ENCODE measurements at places on chromosomes 4 and X.
A peak's percentile ranks its signal among the peaks of the same experiment; 100 is the strongest.

- DNase-seq, result peak; percentile 91
These were observed 91.2 kb upstream of the C1QTNF7 start for GRCh38 chr4:15336410-15337167.

DNA sequence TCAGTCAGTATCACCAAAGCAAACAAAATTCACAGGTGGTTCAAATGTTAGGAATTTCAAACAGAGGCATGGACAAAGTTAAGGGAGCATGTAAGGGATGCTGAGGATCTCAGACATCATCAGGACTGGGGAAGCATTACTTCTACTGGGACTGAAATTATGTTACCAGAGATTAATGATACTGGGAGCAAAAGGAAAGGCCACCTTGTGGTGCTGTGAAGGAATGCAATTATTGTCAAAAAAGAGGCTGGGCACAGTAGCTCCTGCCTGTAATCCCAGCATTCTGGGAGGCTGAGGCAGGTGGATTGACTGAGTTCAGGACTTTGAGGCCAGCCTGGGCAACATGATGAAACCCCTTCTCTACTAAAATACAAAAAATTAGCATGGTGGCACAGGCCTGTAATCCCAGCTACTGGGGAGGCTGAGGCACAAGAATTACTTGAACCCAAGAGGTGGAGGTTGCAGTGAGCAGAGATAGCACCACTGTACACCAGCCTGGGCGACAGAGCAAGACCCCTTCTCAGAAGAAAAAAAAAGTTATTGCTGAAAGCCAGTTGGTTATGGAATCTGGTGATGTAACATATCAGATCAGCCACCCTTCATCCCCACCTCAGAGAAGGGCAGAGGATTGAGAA lies 954.3 kb downstream of the PCDH7 start:
- DNase-seq, result peak; percentile 4

DNA sequence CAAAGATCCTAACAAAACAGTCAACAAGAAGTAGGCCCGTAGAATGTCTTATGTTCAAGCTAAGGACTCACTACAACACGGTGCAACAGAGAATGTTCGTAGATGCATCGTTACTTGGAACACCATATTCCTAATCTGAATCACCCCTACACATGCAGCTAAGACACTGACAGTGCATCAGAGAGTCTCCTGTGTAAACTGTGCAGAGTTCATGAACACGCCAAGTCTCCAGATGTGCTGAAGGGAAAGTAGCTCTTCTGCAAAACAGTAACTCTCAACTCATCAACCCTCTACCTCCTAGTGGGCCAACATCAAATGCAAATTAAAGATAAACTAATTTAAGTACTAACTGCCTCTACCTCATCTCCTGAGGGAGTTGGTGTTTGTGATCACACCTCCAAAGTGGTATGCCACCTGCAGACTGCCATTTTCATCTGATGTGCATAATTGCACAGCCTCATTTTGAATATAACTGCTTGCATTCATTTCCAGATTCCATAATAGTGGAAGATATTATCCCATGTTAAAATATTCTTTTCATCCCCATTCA lies 73.5 kb downstream of the MOSPD2 start:
- no peak for DNase-seq

GRCh38 chrX:97238632-97239031 lies 354.9 kb downstream of the RPA4 start:
- peak; percentile 14 for DNase-seq

- DNase-seq, result no peak
These were observed 40.0 kb downstream of the ERVMER34-1 start for GRCh38 chr4:52711272-52711671.

DNA sequence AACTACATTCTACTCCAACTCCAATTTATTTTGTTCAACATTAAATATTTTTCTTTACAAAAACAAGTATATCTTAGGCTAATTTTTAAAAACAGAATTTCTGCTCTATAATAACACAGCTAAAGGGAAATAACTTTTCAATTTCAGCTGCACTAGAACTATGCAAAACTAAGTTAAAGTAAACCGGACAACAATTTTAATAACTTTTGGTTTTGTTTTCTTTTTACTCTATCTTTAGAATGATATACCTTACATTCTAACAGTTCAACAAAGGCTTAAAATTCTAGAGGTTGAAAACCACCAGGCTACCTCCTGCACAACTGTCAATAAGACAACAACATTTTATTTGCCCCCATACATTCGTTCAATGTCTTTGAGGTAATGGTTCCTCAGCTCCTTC lies 18.7 kb upstream of the KCNE5 start:
- DNase-seq, result no peak

GRCh38 chr4:85808864-85809263 lies 333.9 kb downstream of the ARHGAP24 start:
- no peak for DNase-seq

DNA sequence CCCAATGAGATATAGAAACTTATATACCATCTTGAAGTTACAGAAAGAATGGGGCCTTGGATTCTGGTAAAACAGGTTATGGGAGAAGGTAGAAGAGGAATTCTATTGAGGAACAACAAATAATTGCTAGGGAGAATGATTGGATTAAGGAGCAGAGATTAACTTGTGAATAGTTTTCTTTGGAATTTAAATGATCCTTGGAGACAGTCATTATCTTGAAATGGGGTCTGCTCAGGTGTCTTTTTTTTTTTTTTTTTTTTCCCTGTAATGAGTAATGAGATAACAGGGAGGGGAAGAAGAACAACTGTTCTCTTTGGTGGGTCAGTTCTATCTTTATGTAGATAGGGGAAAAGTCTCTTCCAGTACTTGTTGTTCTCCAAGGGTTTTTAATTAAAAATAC lies 1406.0 kb downstream of the RPA4 start:
- no peak for DNase-seq

GRCh38 chrX:153336121-153336894 lies 2.4 kb downstream of the ZNF275 start:
- DNase-seq, result no peak

DNA sequence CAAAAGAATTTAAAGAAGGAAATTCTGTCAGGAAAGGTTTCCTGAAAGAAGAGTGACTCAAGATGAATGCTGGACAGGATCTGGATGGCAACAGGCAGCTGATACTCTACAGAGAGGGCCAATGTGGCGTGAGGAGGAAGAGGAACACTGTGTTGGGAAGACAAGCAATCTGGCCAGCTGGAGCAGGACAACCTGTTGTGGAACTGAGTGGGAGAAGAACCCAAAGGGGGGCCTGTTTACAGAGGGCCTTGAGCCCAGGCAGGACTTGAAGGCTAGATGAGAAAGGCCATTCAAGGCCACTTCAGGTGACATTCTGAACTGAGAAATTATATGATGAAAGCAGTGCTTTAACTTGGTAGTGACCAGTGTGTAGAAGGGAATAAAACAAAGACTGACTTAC lies 8.5 kb downstream of the OTUD4 start:
- DNase-seq, result no peak

- no peak for DNase-seq
These were observed 35.0 kb downstream of the RFC1 start for GRCh38 chr4:39331191-39331590.

- DNase-seq, result no peak
These were observed 424.5 kb upstream of the CTSO start for GRCh38 chr4:156378033-156378665.

- no peak for DNase-seq
These were observed 65.2 kb upstream of the TENT5D start for GRCh38 chrX:80354966-80355465.

DNA sequence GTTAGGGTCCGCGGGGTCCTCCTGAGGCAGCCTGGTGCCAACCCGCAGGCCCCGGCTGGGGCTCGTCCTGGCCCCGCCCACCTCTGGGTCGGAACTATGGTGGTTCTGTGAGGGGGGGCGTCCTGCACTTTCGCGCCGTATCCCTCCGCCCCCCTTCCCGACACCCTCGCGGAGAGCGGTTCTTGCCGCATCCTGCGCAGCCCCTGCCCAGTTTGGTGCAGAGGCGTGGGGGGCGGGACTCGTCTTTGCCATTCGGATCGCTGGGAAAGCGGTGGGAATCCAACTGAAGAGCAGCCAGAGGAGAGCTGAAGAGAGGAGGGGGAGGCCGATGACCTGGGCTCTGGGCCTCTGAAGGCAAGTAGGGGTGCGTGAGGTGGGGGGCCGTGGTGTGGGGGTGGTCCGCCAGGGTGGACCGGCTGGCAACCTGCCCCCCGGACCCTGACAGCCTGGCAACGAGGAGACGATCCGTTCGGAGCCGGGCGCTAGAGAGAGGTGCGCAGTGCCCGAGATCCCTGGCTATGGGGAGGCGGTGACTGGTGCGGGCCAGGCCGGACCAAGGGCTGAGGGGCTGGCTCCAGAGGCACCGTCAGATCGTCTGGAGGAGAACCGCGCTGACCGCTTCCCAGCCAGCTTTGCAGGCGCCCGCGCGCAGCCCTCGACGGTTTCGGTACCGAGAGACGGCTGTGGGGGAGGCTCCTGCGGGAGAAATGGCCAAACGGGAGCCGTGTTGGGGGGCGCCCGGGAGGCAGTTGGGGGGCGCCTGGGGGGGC lies at the start of gene GPRASP1:
GPRASP1 (plus strand) TSS at position 242 of the 770 bp plus-strand sequence. CDS start 2,431 bp downstream, outside the sequence.
- DNase-seq, result peak; percentile 58

DNA sequence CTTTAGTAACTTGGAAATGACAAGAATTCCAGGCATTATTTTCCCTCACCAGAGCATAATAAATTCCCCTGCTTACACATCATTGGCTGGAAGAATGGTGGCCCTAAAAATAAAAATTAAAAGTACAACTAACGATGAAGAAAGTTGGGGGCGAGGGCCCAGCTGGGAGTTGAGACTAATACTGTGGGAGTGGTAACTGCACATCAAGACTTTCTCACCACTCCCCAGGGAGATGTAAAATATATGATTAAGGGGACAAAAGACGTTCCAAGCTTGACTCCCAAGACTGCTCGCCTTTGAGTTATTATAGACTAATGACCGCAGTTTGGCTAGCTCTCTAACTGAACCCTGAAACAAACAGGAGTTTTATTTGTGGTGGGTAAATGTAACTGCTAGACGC lies 30.0 kb downstream of the SMIM31 start:
- no peak for DNase-seq

GRCh38 chr4:4455210-4455865 lies 68.4 kb downstream of the NSG1 start:
- no peak for DNase-seq

DNA sequence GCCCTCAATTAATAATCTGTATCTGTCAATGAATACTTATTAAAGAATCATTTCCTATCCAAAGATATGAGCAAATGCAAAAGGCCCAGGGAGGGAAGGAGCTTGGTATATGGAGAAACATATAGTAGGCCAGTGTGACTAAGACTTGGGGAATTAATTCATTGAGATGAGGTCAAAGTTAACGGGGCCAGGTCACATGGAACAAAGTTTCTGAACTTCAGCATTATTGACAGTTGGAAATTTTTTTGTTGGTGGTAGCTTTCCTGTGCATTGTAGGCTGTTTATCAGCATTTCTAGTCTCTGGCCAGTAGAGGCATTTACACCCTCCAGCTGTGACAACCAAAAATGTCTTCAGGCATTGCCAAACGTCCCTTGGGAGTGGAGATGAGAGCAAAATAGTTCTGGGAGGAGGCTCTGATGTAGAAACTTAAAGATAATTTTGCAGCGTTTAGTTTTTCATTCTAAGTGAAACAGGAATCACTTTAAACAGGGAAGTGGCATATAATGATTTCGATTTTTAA lies 202.0 kb downstream of the SLC4A4 start:
- DNase-seq, result peak; percentile 11

DNA sequence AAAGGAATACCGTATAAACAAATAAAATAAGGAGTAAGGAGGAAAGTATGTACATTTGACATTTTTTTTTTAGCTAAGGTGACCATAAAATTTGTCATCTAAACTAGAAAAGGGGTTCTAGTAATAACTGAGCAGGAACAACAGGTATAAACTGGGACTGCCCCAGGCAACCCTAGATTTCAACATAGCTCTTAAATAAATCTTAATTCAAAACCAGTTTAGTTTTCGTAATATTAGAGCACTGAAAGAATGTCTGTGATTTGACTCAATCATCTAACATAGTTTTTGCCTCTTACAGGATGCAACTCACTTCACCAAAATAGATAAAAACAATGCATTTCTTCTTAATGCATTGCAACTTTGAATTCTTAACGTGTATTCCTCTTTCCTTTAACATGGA lies 257.7 kb downstream of the ADAMTS3 start:
- DNase-seq, result no peak

DNA sequence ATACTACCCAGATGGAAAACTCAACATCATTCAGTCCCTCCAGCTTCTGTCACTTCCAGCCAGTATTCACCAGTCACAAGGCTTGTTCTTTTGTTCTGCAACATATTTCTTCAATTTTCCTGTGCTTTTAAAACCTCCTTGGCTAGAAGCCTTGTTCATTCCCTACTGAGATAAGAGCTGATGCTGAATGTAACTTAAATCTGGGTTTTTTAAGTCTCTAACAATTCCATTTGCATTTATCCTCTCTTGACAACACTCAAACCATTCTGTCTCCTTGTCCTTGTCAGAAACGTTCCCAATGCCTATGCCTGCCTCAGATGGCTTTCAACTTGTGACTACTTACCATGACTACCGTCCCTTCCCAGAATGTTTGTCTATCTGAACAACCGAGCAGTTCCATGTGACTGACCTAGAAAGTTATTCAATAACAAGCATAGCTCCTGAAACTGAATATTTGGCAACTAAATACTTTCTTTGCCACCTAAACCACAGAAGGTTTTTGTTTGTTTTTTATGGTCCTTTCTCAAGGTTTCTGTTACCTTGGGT lies 682.9 kb upstream of the GALNTL6 start:
- no peak for DNase-seq

DNA sequence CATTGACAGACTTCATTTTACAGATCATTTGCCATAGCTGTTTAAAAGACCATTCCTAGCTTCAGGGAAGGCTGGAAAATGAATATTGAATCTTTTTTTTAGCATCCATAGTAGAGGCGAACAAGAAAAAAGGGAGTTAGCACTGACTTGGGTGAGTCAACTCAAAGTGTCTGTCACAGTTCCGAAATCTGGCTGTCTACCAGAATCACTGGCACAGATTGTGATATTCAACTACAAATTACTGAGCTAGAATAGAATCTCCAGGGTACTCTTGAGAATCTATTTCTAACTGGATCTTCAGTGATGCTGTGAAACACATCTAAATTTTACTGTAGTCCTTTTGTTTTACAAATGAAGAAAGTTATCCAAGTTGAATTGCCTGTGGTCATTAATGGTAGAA lies 31.5 kb downstream of the SEC24B start:
- DNase-seq, result no peak

DNA sequence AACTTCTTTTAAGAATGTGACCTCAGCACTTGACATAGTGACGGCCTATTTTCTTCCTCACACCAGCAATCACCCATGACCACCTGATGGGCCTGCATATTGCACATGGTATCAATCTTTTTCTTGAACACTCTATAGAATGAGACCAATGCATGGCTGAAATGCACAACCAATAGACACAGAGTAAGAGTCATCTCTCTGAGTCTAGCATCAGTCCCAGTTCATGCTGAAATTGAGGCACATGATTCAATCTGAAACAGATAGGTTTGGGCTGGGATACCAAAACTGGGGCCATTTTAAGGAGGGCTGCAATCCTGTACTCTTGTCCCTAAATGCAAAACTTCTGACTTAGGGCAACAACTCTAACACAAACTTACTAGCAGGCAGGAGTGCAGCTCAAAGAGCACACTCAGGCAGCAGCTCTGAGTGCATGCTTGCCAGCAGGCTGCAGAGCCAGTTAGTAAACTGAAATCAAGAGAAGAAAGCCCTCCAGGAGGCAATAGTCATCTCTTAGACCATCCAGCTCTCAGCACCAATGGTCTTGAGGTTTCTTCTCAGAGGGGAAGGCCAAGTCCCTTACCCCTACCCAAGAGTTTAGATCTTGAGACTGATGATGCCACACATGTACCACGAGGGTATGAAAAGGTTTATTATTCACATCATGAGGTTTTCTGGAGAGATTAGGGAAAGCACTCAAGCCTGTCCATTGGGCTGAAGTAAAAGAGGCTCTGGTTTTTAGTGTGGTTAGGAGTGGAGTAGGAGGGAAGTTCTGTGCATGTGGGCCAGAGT lies 24.7 kb upstream of the GPR101 start:
- no peak for DNase-seq

All from fibroblast of skin of right quadriceps (primary cell).